Activated CD4-positive, alpha-beta T cell treated with anti-CD3 and anti-CD28 coated beads, Interleukin-2, amount 50 U/mL, for 24 hours (primary cell): ENCODE measurements at places on chromosomes 5 and 9.

DNA sequence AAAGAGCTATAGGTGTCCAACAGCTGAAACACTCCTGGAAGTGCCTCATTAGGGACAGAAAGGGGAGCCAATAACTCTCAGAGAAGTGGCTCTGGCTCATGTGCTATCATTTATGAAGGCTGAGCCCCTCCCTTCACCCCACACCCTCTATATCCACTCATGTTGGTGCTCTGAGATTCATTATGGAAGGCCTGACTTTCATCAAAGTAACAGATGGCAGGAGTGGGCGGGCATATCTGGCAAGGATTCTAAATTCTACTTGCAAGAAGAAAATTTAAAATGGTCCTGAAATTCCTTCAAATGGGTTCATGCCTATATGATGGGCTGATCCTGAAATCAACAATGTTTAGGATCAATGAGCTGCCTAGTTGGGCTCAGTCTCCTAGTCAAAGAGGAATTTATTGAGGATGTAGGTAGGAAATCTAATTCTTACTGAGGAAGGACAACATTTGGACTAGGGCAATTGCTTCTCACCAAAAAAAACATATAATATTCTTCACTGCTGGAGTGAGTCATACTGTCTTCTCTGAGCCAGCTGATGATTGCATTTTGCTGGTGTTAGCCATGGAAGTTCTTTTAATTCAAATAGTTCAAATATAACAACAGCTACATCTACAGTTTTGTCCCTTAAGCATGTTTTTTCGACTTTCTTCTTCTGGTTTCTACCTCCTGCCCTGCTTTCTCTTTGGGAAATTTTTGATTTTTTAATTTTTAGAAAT is 23.5 kb downstream of the NMRK1 start:
- no peak for DNase-seq

- no peak for DNase-seq
Observed at GRCh38 chr5:14349029-14349428, 205.9 kb downstream of the TRIO start.

DNA sequence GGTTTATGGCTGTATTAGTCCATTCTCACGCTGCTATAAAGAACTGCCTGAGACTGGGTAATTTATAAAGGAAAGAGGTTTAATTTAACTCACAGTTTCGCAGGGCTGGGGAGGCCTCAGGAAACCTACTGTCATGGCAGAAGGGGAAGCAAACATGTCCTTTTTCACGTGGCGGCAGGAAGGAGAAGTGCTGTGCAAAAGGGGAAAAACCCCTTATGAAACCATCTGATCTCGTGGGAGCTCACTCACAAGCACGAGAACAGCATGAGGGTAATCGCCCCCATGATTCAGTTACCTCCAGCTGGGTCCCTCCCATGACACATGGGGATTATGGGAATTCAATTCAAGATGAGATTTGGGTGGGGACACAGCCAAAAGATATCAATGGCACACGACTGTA is 13.9 kb downstream of the LRRC70 start:
- no peak for DNase-seq

- no peak for DNase-seq
Observed at GRCh38 chr5:9838916-9839315, 208.8 kb upstream of the TAS2R1 start.

DNA sequence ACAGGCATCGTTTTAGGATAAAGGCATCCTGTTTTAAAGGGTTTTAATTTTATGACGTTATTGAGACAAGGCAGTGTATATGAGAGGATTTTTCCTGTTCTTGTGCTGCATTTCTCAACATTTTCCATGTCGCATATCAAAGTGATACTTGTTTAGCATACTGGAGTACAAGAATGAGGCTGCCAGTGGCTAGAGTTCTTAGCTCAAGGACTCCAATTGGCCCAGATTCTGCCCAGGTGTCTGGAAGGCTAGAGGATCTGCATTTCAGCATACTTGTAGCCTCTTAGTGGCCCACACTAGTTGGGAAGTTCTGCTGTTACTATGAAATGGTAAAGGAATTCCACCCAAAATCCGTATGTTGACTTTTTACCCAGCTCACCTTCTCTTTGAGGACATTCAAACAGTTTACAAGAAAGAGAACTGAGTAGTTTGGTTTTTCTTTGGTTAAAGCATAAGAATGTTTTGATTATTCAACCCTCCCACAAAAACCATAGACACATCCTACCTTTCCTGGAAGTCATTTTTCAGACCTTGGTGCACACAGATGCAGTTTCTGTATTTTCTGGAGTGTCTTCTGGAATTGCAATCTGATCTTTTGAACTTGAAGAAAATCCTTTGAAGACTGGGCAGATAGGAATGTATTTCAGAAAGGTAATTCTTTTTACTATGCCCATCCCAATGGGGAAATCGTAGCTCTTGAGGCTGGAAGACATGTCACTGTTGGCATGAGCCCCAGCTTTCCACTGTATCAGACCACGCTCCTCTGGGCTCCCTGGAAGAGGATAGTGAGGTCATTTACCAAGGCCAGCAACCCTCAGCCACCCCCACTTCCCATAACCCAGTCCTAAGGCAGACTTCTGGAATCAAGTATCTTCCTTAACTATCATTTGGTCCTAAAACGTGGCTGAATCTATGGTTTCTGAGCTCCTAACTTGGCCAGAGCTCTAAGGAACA is 11.3 kb downstream of the SLC23A1 start:
- DNase-seq: no peak

DNA sequence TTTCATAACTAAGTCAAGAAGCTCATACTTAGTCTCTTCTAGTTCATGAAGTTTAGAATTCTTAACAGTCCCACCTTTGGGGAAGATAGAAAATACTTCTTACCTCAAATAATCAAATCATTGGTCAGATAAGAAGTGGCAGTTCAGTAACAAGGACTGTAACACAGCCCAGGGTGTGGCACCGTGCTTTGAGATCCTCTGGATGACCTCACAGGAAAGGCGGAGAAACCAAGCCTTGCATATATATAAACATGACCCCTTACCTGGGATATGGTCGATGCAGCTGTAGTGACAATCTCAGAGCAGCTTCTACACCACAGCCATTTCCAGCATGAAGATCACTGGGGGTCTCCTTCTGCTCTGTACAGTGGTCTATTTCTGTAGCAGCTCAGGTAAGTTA is at the start of gene SPINK7:
Gene SPINK7 (plus strand): TSS at position 271 of the 400 bp plus-strand sequence. CDS start 61 bp downstream, at position 332.
- DNase-seq: no peak

- DNase-seq: no peak
Observed at GRCh38 chr9:36128349-36128748, 8.2 kb upstream of the GLIPR2 start.

DNA sequence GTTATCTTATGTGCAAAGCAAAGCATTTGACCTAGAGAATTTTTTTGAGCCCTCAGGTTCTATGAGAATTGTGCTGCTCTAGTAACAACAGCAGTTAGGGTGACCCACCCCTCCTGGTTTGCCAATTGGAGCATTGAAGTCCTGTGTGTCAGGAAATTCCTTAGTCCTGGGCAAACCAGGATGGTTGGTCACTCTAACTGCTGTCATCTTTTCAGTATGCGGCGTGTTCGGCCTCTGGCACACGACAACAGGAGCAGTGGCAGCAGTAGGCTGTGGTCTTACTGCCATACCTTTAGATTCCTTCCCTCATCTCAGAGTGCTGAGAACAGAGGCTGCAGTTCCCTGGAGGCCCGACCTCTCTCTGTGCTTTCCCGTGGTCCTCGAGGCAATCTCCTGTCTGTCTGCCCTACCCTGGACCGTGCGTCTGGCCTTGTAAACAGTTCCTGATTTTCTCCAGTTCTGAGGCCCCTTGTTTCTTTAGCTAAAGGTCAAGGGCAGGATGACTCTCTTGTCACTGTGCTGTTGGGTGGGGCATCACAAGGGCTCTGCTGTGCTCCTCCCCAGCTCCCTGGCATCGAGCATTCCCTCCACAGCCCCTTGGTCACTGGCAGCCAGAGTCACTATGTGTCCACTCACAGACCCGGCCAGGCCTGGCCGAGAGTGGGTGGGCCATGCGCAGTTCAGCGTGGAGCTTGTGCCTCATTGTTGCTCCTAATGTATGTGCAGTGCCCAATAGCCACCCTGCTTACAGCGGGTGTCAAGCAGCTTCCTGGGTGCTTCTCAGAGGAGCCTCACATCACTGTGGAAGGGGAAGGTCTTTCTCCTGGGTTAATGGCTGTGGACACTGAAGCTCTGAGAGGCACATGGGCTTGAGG is 18.5 kb upstream of the COL15A1 start:
- DNase-seq: no peak

DNA sequence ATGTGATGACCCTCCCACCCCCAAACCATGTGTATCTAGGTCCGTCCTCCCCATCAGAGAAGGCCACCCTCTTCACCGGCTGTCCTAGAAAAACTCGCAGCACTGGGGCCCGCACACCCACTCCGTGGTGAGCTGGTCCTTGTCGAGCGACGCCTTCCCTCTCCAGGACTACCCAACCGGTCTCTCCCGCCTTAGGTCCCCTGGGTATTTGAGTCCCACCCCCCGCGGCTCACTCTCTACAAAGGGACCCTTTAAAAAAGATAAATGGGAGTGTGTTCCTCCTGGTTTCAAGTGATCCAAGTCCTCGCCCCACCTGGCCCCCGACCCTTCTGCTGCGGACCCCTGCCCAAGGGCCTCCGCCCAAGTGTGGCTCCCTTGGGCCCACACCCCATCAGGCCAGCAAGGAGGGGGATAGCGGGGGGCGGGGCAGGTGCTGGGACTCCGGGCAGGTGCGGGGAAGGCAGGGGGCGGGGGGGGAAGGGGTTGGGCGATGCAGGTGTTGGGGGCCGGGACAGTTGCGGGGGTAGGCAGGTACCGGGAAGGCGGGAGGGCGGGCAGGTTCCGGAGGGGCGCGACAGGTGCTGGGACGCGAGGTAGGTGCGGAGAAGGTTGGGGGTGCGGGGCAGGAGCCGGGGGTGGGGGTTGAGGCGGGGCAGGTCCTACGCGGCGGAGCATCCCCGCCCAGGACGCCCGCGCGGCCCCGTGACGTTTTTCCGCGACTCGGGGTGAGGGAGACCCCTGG is 970 bp upstream of the ARRDC1 start:
- no peak for DNase-seq

GRCh38 chr5:56433039-56433617 is 200.0 kb upstream of the ANKRD55 start:
- no peak for DNase-seq

DNA sequence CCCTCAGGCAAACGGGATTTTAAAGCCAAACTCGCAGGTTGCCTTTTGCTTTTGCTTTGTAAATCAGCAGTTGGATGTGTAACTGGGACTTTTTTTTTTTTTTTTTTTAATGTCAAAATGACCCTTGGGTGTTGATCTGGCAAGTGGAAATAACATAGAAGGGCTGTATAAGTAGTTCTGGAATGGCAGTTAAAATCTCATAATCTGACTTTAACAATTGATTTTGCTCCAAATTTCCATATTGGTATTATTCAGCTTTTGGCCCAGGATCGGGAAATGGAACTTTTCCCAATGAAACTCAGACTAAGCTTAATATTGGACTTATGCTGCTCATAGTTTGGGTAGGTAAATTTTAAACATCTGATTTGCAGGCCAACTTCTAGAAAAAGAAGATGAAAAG is 346.8 kb upstream of the NUDT12 start:
- no peak for DNase-seq

DNA sequence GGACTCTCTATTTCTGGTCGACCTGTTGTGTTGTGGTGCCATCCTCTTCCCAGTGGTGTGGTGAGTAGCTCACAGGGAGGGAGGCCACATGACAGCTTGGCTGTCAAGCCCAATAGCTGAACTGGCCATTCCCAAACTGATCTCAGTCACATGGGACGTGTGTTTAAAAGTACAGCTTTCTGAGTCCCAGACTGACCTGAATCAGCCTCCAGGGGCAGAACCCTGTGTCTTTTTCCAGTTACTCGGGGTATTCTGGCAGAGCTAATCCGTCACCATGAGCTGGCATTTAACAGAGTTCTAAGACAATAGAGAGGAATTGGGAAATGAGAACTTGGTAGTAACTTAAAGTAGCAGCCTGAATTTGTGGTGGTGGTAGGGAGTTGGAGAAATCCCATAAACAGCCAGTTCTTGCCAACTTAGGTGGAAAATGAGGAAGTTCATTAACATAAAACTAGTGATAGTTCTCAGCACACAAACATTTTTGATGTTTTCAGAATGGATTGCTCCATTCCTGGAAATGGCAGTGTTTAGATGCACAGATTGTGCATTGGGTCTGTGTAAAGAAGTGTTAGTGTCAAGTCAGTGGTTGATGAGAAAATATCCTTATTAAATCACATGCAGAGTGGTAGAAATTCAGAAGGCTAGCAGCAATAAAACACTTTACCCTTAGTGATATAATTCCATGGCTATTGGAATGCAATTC is 50.9 kb downstream of the GPR107 start:
- no peak for DNase-seq

DNA sequence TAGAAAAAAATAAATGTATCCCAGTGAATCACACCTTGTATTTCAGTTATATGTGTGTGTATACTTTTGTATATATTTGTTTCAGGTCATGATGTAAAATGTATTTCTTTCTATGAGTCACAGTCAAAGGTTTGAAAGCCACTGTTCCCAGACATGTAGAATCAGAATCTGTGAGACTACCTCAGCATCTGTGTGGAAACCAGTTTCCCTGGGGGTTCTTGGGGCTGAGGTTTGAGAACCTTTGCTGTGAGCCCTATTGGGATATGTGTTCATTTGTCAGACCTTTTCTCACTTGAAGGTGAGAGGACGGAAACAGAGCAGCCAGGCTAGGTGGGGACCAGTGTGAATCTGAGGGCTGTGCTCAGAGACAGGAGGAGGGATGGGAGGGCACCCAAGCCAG is 78.7 kb upstream of the SAP30L start:
- DNase-seq: no peak

GRCh38 chr5:136399527-136399926 is 34.2 kb upstream of the TRPC7 start:
- no peak for DNase-seq

DNA sequence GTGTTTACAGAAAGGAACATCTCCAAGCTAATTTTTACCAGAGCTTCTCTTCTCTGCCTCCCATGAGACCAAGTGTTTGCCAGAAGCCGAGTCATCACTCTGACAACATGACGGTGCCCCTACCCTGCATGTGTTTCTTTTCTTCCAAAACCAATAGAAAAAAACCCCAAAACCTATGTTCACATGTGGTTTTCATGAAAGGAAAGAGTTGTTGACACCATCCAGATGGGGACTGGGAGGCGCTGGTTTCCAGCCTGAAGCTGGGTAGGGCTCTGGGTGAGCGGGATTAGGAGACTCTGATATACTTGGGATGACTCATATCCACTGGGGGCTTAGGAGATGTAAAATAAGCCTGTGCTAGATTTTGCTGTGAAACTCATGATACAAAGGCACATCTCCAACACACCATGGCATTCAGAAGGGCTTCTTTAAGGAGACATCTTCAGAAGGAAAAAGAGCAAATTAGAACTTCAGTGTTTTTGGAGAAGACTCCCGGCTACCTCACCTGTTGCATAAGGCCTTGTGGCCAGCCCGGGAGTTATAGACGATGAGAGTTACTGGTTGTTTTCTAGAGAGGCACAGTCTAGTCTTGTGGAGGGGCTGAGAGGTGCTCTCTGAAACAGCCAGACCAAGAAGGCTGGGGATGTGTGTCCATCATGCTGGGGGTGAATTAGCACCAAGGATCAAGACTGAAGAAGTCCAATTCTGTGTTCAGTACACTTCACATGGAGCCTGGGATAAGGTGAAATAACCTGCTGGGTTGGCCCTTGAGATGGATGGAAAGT is 108.9 kb upstream of the LHFPL2 start:
- DNase-seq: no peak

- DNase-seq: no peak
Observed at GRCh38 chr5:159805021-159805420, 111.3 kb upstream of the ADRA1B start.

GRCh38 chr5:95759005-95759404 is 27.9 kb downstream of the RHOBTB3 start:
- no peak for DNase-seq
